CD8-positive, alpha-beta T cell (primary cell): ENCODE measurements at places on chromosomes 6 and 20.

DNA sequence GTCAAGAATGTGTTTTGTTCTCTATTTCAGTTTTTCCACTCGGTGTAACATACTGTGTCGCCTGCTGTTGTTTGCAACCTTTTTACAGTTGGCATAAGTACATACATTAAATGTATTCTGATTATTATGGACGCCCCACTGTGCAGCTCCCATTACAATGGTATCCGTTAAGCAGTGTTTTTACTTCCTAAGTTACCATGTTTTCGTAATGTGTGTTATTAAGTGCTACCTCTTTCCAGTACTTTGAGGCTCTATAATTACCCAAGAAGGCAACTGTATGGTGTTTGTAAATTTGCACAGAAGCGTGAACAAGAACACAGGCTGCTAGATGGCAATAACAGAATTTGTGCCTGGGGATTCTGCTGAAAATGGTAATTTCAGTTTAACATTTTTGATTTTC, 568.0 kb upstream of the MARCKS start:
- no peak for DNase-seq

GRCh38 chr6:104413767-104414166, 446.0 kb downstream of the HACE1 start:
- no peak for DNase-seq

DNA sequence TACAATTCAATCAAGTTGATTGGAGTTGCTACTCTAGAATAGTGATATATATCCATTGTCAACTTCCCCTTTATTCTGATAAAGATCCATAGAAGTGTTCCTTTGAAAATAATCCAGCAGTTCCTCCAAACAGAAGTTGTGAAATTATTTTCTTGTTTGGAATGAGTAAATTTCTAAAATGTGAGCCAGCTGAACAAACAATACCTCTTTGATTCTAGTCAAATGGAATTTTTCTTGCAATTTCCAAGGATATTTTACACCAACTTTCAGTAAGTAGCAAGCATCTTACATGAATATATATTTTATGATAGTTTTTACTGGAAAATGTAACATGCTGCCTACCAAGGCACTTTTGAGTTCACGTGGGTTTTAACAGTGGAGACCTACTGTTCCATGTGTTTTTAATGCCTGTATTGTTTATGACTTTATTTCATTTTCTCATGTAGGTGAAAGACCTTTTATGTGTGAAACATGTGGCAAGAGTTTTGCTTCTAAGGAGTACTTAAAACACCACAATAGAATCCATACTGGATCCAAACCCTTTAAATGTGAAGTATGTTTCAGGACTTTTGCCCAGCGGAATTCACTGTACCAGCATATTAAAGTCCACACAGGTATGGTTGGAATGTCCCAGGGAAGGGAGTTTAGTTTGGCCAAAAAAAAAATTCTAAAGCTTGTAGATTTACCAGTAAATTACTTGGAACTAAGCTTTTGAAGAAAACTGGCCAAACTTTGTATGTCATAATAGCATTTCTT, 6.5 kb downstream of the GZF1 start:
- no peak for DNase-seq

GRCh38 chr20:3165473-3166337, 6.0 kb upstream of the FASTKD5 start:
- DNase-seq, result no peak

- no peak for DNase-seq
Measured at GRCh38 chr6:166739117-166739975, 112.3 kb upstream of the RPS6KA2 start.

- no peak for DNase-seq
Measured at GRCh38 chr6:96923871-96924493, 546 bp upstream of the KLHL32 start.

DNA sequence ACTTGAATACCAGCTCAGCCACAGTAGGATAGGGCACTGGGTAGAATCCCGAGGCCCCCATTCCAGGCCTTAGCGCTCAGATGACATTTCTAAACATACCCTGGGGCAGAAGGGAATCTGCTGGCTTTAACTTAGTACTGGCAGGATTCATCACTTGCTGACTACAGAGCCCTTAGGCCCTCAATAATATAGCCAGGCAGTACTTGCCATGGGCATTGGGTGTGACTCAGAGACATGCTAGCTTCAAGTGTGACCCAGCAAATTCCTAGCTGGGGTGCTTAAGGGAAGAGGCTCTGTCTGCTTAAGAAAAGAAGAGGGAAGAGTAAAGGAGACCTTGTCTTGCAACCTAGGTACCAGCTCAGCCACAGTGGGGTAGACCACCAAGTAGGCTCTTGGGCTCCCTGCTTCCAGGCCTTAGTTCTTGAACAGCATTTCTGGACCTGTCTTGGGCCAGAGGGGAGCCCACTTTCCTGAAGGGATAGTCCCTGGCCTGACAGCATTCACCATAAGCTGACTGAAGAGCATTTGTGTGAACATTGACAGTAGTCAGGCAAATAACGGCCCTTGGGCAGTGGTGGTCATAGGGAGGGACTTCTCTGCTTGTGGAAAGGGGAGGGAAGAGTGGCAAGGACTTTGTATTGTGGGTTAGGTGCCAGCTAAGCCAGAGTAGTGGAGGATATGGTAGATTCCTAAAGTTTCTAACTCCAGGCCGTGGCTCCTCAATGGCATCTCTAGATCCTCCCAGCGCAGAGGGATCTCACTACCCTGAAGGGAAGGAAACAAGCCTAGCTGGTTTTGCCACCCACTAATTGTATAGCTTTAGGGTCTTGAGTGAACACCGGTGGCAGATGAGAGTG, 48.5 kb upstream of the HACE1 start:
- no peak for DNase-seq

- DNase-seq, result no peak
Measured at GRCh38 chr6:108998485-108998884, 96.2 kb downstream of the SESN1 start.

DNA sequence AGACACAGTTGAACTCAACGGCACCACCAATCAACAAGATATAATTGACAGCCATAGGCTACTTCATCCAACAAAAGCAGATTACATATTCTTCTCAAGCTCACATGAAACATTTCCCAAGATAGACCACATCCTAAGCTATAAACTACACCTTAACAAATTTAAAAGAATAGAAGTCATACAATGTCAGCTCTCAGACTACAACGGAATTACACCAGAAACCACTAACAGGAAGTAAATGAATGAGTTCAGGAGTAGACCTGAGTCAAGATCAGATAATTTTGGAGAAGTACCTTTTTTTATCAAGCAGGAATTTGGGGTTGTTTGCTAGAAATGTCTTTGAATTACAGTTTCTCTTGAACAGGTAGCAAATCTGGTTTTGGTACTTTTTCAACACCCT, 237.8 kb downstream of the TBX18 start:
- no peak for DNase-seq

DNA sequence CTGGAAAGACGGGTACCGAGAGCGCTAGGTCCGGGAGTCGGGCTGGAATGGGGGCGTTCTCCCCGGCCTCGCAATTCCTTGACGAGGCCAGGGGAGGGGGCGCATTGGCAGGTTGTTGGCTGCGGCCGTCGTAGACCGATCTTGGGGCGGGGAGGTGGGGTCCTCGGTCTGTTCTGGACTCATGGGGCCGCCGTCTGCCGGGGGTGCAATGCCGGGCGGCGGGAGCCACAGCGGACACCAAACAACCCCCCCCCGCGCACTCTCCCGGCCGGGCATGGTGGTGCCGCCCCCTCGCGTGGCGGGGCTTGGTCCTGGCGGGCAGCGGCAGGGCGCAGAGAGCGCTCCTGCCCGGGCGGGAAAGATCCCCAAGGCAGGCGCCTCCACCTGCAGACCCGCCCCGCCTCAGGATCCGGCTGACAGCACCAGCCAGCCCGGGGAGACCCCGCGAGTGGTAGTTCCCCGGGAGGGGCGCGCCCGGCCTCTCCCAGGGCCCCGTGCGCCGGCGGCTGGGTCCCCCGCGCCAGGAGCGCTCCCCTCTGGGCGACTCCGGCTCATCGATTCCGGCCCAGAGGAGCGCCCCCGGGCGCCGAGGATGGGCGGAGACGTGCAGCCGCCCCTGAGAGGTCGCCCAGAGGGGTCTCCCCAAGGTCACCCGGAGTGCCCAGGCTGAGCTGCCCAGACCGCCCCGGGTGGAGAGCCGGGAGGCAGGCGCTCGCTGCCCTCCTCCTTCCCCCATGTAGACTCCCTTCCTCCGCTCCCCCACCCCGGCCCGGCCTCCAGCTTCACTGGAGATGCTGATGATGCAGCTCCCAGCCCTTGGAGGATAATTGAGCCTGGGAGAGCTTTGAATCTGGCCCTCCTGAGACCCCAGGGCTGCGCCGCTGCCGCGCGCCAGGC, 709 bp downstream of the PPP1R16B start:
- DNase-seq, result peak; percentile 30

DNA sequence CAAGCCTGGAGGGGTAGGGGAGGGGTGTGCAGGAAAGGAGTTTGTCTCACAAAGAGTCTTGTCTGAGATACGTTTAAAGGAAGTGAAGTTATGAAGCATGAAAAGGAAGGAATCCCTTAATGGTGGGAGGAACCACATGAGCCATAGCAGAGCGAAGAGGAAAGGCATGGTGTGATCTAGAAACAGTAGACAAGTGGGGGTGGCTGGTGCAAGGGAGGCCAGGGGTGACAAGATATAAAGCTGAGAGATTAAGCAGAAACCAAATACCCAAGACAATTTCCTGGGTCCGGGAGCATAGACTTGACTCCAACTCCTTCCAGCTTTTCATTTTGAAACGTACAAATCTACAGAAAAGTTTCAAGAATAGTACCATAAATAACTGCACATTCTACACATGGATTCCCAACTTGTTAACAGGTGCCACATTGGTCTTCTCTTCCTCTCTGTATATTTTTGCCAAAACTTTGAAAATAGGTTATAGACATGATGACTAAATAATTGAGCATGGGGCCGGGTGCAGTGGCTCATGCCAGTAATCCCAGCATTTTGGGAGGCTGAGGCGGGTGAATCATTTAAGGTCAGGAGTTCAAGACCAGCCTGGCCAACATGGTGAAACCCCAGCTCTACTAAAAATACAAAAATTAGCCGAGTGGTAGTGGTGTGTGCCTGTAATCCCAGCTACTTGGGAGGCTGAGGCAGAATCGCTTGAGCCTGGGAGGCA, 211.6 kb downstream of the SLC24A3 start:
- no peak for DNase-seq

DNA sequence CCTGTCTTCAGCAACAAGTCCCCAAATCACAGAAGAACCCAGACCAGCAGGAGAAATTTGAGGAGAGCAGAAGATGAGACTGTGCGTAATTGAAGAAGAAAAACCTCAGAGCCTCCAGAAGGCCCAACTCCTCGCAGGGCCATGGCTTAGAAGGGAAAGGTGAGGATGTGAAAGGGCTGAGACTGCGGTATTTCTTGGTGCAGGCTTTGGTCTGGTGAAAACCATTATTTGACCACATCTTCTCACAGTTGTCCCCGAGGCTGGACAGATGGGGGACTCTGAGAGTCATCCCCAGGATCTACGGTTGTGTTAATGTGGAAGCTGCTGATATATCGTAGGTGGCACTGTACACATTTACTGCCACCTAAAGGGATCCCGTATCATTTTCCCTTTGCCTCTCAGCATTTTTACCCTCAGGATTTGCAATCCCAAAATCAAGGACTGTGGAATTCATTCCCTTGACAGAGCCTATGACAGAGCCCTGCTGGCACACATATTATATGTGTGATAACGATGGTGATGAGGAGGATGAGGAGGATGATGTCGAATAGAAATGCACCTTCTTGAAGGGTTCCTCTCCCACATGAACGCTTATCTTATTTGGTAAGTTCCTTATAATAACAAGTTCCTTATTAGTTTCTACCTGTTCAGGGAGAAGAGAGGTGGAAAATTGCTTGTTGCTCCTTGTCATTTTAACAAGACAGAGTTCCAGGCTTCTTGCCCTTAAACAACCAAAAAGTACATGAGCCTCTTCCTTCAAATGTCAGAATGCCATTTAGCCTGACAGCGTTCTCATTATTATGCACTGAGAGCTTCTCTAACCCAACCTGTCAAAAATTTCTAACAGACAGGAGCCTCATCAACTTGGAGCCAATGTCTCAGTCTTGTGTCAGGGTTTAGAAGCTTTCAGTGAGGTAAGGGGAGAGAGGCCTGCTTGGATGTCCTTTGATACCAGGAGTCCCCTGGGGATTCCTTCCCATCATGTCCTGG, 135.8 kb downstream of the PXDC1 start:
- no peak for DNase-seq

DNA sequence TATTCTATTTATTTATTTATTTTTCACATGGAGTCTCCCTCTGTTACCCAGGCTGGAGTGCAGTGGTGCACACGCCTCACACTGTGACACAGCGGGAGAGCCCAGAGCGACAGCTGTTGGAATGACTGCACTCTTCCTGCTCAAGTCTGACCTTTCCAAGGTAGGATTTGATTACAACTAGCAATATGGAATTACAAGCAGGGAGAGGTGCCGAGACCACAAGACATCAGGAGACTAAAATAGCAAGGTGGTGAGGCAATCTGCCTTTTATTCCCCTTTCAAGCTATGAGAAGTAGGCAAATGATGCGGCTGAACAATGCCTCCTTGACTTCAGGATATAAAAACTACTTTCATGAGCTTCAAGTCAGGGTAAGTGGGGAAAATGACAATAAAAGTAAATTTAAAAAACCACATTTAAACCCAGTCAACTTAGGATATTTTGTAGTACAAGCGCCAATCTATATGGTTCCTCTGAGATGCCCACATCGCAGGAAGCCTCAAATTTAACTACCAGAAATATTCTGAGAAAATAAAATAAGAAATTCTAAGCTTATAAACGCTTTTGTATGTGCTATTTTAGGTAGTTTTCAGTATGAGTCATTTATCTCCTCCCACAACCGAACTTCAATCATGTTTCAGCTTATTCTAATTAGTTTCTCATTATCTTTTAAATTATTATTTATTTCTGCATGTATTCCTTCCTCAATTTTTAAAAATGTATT, 146.9 kb upstream of the SGK1 start:
- DNase-seq, result no peak

DNA sequence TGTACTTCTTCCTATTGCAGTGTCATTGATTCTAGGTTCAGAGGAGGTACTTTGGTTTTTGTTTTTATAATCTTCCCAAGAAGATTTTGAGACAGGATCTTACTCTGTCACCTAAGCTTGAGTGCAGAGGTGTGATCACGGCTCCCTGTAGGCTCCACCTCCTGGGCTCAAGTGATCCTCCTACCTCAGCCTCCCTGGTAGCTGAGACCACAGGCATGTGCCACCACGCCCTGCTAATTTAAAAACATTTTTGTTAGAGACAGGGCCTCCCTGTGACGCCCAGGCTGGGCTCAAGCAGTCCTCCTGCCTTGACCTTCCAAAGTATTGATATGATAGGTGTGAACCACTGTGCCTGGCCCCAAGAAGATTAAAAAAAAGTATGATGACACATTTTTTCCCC, 3.4 kb upstream of the SLC17A5 start:
- DNase-seq, result no peak

DNA sequence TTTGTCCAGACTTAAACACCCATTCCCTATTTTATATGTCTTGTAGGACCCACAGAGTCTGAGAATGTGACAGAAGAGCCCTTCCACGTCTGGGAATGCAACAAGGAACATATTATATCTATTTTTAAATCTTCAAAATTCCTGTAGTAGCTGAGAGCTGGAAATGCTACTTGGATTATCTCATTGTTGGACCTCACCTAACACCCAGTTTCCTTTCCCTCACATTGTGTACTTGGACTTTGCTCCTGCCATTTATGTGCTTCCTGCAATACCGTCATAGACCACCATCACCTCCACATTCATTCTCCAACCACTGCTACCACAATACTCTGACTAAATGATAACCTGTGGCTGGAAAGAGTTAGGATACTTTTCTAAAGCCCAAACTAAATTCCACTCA, 335.4 kb downstream of the COL12A1 start:
- DNase-seq, result no peak
